ENCODE measurements at places on chromosomes 5 and 9.
A peak's percentile ranks its signal among the peaks of the same experiment; 100 is the strongest.

- DNase-seq, result no peak
Observed at GRCh38 chr9:116767219-116767618, 80.1 kb downstream of the TRIM32 start.

DNA sequence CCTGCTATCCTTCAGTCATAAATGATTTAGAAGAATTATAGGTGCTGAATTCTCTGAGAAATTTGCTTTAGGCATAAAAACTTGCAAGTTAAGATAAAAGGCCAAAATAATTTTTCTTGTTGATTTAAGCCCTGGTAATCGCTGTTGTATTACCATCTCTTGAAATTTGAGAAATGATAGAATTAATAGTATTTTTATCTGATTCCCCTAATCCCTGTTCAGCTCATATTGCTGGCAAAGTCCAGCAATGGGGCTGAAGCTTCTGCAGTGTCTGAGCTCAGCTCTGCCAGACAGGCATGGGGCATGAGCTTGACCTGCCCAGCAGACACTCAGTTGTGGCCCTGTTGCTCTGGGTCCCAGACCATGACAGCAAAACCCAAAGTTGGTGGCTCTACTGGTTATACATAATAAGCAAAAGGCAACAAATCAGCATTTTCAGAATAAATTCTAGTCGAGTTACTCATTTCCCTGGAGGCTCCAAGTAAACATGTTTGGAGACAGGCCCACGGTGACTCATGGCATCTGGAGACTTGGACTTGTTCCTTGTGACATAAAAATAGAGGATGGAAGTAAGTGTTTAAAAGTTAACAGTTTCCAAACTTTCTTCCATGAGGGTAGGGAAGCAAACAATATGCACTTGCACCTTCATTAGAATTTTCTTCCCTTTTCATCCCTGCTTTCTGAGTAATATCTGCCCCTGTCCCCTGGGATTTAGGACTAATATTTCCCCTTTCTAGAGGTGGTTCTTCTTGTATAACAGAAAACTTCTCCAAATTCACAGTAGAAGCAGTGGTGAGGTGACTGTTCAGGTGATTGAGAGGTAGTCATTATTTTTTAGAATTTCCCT is 60.2 kb upstream of the SLC2A8 start:
- peak; percentile 92 for DNase-seq

DNA sequence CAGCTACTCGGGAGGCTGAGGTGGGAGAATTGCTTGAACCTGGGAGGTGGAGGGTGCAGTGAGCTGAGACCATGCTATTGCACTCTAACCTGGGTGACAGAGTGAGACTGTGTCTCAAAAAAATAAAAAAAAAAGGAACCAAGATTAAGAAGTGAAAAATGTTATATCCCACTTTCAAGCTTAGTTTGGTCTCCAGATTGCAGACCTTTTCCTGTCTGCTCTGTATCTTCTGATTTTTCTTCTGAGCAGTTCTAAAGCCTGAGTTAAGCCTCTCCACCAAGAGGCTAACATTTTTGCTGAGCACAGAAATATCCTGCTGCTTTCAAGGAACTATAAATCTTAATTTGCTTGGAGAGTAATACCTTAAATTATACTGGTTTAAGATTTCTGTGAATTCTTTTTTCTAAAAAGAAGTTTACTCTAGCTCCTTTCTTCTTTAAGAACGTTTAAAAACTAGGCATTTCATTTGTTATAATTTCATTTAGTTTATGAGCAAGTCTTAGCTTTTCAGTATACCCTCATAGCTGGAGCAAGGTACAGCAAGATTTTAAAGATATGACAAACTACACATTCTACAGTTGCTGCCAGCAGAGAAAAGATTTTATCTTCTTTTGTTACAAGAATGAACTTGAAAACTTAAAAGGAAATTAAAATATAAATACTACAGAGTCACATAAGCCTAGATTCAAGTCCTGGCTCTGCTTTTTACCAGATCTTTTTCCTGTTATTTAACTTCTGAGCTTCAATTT is 55.0 kb downstream of the GARNL3 start:
- DNase-seq, result no peak

DNA sequence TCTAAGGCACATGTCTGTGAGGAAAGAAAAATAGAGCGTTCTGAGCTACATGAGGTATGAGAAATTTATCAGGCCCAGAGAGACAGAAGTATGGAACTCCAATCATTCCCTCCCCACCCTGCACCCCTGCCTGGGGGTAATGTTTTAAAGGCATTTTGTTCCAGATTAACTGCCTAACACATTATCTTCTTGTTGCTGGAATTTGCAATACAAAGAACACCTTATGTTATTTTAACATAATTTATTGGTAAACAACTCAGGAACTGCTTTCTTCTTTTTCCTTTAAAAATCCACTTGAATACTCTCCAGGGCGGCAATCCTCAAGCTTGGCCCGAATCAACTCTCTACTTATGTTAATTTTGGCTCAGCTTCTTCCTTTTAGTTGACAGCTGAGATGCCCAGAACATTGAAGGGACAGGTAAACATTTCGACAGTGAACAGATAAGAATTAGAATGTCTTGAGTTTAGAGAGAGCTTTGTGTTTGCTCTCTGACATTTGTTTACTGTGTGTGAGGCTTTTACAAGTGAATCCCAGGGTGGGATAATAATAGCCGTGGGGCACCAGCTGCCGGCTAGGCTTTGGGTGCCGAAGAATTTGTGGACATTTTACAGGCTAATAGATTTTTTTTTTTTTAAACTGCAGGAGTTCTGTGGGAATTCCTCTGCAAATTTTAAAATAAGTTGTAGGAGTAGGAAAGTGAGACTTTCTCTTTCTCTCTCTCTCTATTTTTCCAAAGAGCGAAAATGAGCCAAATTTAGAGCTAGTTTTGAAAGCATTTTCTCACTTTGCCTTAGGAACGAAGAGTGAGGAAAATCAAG is 96.4 kb upstream of the TAF11L2 start:
- DNase-seq, result no peak

DNA sequence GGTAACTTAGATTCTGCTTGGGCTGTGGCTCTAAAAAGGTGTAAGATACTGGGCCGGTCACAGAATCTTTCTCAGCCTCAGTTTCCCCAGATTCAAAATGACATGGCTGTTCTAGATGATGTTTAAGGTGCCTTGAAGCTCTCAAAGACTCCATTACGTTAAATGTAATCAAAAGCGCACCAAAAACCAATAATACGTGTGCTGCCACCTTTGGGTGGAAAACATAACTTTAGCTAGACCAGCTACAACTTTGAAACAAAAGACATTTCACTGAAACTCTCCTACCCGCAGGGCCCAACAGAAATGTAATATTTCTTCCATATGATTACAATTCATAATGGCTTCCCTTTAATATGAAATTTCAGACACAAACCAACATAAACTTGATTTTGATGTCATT is 35.0 kb upstream of the PCSK5 start:
- peak; percentile 17 for DNase-seq

DNA sequence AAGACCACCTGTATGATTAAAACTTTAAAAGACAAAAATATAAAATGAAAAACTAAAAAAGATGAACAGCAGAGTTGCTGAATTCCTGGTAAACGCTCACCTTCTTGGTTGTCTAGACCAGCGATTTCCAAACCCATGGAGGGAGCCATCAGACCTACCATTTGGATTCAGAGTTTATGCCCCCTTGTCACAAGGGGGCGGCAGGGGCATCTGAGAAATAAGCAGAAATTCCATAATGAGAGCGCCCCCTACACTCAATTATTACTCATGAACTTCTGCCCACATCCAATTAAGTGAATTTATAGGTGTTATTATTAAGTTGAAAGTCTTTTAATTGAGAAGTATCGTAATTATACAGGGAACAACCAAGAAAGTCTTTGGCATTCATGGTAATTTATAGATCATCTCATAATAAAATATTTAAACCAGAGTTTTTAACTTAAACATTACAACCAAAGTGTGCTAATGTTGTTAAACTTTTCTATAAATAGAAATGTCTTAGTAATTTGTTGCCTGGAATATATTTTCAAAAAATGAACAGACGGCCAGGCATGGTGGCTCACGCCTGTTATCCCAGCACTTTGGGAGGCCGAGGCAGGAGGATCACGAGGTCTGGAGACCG is 35.2 kb upstream of the SPATA31C2 start:
- DNase-seq, result peak; percentile 66

- no peak for DNase-seq
Observed at GRCh38 chr9:2666569-2666968, 45.0 kb downstream of the VLDLR start.

GRCh38 chr5:130571076-130571475 is 594.0 kb downstream of the HINT1 start:
- DNase-seq, result peak; percentile 24

GRCh38 chr9:128456613-128457061 is 831 bp downstream of the ODF2 start:
- peak; percentile 70 for DNase-seq

DNA sequence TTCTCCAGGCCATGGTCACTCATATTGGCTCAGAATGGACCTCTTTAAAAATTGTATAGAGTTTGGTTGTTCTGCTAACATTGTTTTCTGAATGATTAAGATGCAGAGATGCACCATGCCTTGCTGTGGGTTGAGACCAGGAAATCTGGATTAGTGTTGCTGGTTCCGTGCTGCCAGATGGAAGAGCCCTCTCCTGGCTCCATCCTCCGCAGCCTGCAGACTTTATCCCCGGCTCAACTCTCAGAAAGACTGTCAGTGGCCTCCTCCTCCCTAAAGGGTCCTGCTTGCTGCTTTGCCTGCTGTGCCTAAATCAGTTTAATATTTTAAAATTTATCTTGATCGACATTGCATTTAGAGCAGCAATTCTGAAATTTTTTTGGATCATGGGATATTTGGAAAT is 196.7 kb downstream of the TENT4A start:
- DNase-seq, result no peak

DNA sequence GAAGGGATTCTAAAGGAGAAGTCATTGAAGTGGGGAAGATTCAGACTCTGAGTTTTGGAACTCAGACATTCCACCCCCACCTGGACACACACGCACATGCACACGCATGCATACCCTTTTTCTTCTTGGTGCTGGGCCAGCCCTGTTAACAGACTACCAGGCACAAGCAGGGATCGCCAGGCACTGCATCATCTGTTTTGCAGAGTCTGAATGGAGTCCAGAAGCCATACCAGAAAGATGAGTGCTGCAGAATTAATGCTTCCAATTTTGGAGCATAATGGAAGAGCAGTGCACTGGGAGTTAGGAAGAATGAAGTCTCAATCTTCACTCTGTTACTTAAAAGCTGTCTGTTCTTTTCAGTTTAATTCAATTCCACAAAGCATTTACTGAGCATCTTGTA is 95.5 kb downstream of the PDE8B start:
- DNase-seq, result no peak

DNA sequence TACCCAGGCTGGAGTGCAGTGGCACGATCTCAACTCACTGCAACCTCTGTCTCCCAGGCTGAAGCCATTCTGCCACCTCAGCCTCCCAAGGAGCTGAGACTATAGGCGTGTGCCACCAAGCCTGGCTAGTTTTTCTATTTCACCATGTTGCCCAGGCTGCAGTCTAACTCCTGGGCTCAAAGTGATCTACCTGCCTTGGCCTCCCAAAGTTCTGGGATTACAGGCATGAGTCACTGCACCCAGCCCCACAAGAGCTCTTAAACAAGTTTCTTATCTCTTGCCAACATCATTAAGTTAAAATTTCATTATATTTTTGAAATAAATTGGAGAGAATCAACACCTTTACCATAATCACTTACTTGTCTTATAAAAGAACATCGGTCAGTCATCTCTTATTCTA is 280.3 kb downstream of the ARHGEF28 start:
- no peak for DNase-seq

GRCh38 chr9:107090218-107090617 is 192.9 kb upstream of the RAD23B start:
- no peak for DNase-seq

GRCh38 chr5:67073045-67073680 is 123.4 kb downstream of the CD180 start:
- DNase-seq, result no peak

- no peak for DNase-seq
Observed at GRCh38 chr9:19255821-19256220, 25.3 kb downstream of the DENND4C start.

DNA sequence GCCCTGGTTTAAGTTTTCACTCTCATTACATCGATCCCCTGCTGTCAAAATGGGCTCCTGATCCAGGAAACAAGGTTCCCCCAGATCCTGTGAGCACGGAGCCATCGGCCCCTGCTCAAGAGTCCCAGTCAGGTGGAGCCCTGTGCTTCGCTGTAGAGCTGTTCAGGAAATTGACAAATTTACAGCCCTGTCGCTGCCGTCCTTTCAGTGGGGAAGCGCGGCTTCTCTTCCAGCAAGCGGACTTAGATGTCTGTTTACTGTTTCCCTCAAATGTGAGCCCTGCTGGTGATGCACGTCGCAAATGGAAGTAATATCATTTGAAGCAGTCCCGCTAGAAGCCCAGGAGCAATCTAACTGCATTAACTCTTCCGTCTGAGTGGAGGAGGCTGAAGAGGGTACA is 760.9 kb upstream of the WWC1 start:
- no peak for DNase-seq

- no peak for DNase-seq
Observed at GRCh38 chr5:17177501-17178372, 39.7 kb upstream of the BASP1 start.

DNA sequence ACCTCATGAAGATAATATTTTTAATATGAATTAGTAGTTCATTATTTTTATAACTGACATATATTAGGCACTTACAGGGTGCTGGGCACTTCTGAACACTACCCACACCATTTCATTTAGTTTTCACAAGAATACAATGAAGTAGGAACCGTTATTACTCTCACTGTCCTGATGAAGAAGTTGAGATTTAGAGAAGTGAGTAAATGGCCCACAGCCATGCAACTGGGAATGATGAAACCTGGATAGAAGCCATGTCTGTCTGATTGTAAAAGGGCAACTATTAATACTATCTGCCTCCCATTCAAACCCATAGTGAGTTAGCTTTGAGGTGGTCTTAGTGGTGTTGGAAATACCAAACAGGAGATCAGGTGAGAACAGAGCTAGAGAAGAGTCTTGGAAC is 29.6 kb upstream of the OTULINL start:
- no peak for DNase-seq
